ENCODE measurements at places on chromosomes 1 and 21.
A peak's percentile ranks its signal among the peaks of the same experiment; 100 is the strongest.

DNA sequence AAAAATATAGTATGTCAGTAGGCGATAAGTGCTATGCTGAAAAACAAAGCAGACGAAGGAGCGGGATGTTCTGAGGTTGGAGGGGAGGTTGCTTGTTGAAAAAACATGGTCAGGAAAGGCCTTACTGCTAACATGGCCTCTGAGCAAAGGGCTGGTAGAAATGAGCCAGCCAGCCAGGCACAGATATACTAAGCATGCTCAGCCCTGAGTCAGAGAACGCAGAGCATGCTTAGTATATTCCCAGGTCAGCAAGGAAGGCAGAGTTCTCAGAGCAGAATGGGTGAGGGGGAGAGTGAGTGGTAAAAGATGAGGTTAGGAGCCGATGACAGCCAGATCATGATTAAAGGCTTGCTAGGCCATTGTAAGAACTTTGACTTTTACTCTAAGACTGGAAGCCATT, 36.7 kb downstream of the ZBTB40 start:
- no peak for DNase-seq

DNA sequence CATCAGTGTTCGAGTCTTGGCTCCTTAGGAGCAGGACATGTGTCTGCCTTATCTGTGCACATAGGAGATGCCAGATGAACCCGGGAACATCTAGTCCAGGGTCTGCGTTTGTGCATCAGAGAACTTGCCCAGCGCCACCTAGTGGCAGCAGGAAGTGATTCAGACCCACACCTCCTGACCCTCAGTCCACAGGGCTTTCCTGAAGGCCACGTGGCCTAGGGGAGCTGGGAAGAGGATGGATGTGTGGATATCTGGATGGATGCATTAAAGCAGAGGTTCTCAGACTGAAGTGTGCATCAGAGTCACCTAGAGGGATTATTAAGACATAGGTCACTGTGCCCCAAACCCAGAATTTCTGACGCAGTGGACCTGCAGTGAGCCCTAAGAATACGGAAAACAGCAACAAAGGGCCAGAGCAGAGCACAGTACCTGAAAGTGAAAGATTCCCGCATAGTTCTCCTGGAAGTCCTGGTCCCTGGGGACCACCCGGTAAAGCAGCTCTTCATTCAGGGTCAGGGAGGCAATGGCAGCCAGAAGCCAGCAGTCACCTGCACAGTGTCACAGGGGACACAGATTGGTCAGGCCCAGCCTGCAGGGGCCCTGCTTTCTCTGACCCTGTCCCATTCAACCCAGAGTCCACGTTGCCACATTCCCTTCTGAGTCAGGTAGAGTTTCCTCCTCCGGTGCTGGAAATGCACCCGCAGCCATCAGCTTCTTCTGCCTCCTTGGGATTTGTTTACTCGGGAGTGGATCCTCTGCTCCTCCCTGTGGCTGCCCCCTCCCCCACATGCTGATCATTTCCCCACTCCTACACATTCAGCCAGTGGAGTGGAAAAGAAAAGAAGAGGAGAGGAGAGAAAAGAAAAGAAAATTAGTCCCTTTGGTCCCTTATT, 37.0 kb downstream of the CAPN8 start:
- no peak for DNase-seq

- no peak for DNase-seq
Measured at GRCh38 chr1:231666220-231666936, 39.8 kb downstream of the DISC1 start.

GRCh38 chr1:89260566-89261255, 11.9 kb downstream of the GBP5 start:
- no peak for DNase-seq

DNA sequence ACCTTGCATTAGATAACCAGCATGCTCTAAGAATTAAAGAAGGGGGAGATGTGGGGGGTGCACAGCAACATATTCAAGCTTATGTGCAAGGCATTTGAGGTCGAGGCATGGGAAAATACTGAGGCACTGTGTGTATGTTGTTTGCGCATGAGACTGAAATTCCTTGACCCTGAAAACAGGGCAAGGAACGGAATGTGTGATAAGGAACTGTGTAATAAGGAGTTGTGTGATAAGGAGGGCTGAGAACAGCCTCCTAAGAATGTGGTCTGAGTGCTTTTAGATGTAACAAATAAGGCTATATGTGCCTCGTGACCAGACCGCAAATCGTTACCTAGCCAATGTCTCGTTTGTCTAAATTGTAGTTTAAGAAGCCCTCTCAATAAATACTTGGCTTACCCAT, 26.5 kb upstream of the ITLN1 start:
- no peak for DNase-seq

- peak; percentile 41 for DNase-seq
Measured at GRCh38 chr1:61782771-61783170, 40.5 kb downstream of the PATJ start.

GRCh38 chr1:68198752-68199151, 33.6 kb downstream of the WLS start:
- DNase-seq = no peak

DNA sequence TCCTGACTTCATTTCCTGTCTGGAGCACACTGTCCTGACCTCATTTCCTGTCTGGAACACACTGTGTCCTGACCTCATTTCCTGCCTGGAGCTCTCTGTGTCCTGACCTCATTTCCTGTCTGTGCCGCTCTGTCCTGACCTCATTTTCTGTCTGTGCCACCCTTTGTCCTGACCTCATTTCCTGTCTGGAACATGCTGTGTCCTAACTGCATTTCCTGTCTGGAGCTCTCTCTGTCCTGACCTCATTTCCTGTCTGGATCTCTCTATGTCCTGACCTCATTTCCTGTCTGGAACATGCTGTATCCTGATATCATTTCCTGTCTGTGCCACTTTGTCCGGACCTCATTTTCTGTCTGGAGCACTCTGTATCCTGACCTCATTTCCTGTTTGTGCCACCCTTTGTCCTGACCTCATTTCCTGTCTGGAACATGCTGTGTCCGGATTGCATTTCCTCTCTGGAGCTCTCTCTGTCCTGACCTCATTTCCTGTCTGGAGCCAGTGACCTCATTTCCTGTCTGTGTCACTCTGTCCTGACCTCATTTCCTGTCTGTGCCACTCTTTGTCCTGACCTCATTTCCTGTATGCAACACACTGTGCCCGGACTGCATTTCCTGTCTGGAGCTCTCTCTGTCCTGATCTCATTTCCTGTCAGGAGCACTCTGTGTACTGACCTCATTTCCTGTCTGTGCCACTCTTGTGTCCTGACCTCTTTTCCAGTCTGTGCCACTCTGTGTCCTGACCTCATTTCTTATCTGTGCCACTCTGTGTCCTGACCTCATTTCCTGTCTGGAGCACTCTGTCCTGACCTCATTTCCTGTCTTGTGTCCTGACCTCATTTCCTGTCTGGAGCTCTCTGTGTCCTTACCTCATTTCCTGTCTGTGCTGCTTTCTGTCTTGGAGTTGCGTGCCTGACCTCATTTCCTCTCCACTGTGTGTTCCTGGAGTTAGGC, 27.6 kb downstream of the SKI start:
- peak; percentile 77 for DNase-seq

GRCh38 chr1:56374026-56374974, 205.1 kb downstream of the PLPP3 start:
- DNase-seq = no peak

DNA sequence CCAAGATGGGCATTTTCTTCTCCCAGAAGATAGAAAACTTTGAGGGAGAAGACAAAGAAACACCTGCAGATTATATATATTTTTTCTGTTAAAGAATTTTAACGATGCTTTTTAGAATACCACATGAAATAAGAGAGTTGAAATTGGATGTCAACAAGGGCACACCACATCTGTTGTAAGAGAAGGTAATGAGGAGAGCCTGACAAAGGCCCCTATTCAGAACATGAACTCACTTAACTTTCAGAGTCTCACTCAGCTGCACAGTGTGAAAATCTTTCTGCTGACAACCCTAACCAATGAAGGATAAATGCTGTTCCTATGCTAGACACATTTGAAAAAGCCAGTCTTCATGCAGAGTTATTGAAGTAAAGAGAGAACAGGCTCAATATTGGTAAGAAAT, 7.3 kb downstream of the KRTAP22-2 start:
- DNase-seq = no peak

DNA sequence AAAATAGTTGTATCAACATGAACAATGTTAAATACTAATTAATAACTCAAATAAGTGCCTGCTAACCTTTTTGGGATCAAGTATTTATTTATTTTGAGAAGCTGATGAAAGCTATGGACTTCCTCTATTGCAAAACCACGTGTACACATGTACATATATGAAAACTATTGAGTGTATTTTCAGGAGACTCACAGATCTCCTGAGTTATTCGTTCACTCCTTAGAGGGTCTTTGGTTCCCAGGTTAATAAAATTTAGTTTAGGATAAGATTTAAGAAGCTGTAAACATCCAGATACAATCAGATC, 130.5 kb downstream of the DISC1 start:
- no peak for DNase-seq

DNA sequence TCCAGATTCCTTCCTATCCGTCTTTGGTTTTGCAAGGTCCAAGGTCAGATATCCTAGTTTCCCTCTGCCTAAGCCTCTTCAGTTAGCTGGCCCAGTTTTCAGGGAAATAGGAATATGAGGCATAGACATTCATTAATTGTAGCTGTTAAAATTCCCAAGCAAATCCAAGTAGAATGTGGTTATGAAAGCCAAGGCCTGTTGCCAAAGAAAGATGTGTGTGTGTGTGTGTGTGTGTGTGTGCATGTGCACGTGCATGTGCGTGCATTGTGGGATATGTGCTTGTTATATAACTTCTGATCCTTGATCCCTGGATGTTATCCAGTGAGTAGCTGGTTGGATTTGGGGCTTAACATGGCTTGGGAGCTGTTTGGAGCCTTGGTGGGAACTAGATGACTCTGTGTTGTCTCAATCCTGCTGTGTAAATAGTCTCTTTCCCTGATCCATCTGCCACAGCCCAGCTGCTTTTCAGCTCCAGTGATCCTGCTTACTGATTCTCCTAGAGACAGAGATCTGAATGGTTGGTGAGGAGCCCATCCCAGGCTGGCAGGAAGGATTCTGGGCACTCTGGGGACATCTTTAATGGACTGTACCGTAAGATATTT, 70.6 kb upstream of the GCLM start:
- DNase-seq = no peak

GRCh38 chr1:157173900-157174410, 35.8 kb upstream of the ETV3 start:
- DNase-seq = no peak

DNA sequence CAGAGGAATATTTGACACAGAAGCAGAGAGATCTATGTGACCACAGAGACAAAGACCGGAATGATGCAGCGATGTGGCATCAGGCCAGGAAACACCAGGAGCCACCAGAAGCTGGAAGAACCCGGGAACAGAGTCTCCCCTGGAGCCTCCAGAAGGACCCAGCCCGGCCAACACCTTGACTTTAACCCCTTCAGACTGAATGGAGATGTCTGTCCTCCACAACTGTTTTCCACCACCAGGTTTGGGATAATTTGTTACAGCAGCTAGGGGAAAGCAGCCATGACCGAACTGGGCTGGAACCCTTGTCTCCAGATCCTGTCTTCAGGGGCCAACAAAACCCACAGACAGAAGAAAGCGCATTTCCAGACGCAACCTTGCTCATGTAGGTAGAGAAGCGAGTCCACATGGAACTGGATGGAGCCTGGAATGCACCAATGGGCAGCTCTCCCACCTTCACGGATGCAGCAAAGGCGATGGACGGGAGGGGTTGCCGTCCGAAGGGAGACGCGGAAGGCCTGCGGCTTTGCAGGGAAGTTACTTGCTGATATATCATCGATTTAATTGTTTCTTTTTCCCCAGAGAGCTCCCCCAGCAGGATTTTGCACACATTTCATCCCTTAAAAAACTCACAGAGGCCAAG, 396.6 kb downstream of the NPHP4 start:
- DNase-seq = no peak

Data from activated CD4-positive, CD25-positive, alpha-beta regulatory T cell treated with anti-CD3 and anti-CD28 coated beads, Interleukin-2, amount 50 U/mL, for 16 hours (primary cell).